AG08396 (cell line): ENCODE measurements at places on chromosomes 7 and 10.

DNA sequence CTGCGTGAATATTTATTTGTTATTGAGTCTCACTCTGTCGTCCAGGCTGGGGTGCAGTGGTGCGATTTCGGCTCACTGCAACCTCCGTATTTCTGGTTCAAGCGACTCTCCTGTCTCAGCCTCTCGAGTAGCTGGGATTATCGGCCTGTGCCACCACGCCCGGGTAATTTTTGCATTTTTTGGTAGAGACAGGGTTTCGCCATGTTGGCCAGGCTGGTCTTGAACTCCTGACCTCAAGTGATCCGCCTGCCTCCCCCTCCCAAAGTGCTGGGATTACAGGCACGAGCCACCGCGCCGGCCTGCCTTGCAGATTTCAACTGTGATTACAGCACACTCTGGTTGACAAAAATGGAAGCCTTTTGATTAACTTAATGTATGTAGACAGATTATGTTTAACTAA lies 730.0 kb upstream of the VSTM2A start:
- DNase-seq: no peak

GRCh38 chr10:909831-910230 lies 21.7 kb downstream of the LARP4B start:
- DNase-seq: peak; percentile 58

DNA sequence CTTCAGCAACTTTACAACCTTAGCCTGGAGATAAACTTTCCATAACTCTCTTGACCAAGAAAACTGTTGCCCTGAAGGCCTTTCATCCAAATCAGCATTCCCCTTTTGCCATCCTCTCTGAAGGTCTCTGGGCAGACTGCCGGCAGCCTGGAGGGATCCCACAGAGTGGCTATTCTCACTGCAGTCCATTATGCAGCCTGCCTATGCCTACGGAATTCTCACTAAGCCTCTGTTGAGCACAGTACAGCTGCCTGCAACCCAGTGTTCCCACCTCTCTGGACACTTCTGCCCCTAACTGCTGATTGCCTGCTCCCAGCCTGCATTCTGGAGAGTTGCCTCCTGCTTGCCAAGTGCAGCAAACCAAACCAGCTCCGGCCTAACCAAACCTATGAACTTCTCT lies 548.9 kb upstream of the STEAP1 start:
- no peak for DNase-seq

DNA sequence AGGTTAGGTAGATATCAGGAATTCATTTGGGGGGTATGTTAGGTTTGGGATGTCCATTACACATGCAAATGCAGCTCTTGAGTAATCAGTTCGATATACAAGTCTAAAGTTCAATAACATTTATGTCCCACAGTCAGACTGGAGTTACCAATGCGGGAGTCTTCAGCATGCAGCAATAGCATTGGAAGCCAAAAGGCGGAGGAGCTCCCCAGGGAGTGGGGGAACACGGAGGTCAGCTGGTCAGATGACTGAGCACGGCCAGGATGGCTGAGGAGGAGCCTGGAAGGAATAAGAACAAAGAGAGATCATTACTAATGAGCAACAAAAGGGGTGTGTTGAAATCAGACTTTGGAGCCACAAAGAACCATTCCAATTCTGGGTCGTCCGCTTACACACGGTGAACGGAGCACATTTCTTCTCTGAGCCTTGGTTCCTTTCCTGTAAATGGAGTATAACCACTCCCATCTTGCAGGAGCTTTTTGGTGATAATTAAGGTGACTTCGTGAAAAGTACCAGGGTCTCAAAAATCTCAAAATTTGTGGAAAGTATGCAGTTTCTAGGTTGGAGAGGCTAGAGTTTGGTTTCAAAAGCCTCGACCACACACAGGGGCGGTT lies 478 bp upstream of the ZNF22 start:
- no peak for DNase-seq

GRCh38 chr10:14146501-14146900 lies 184.2 kb downstream of the FRMD4A start:
- DNase-seq: peak; percentile 26

DNA sequence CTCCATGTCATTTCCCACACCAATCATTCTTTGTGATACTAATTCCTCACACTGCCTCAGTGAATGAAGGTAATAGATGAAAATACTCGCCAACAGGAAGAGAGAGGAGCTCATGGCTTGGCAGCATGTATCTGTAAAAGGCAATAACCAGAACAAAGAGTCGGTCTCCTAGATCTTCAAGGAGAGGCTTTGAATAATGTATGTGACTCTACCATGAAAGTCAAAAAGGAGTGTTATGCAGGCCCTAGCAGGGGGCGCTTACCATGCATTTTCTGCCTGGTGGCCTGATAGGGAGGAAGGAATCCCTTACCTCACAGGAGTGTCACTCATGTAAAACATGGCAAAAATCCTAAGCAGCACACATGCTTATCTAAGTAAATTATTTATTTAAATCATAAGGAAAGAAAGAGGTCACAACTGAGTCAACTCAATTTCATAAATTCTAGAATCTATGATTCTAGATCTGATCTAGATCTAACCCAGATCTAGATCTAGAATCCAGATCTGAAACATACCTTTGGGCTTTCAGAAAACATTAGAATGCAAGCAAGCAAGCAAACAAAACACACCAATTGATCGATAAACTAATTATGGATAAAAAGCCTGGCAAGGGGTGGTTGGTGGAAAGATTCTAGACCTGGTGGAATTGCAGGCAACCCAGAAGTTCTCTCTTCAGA lies 226.3 kb upstream of the KLF6 start:
- no peak for DNase-seq

DNA sequence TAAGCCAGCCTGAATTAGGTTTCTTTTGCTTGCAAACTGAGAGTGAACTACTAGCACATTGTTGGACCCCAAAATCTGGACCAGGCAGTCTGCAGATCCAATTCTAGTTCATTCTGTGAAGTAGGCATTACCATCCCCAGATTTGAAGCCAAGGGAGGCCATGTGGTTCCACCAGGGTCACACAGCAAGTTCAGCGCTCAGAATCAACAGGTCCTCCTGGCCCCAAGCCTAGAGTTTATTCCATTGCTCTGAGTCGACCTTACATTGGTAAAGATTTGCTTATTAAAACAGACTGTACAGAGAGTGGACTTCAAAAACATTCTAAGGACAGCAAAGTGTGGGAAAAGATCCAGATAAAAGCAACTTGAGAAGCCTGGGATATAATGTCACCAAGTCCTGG lies 50.9 kb downstream of the AFAP1L2 start:
- DNase-seq: no peak

DNA sequence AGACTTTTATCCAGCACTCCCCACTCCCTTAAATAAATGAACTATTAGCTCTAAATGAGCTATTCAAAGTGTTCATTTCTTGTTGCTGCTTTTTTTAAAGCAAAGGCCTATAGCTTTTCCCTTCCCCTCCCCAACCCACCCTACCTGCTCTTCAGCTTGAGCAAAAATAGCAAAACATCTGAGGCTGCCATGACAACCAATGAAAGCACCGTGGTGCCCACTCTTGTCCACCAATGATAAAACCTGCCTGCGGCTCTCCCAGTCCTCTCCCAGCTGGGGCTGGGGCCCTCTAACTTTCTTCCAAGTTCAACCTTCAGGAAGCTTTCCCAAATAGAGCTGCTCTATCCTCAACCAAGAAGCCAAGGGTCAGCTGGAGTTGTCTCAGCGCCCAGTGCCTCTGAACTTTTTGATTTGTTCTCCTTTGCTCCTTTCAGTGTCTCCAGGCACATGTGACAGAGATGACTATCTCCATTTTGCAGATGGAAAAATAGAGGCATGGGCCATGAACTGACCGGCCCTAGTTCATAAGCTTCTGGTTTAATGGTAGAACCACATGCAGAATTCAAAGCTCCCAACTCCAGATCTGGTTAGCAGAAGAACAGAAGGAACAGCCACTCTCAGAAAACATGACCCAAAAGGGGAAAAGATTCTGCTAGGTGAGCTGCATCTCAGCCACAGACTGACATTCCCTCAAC lies 47.7 kb downstream of the PIK3AP1 start:
- no peak for DNase-seq

DNA sequence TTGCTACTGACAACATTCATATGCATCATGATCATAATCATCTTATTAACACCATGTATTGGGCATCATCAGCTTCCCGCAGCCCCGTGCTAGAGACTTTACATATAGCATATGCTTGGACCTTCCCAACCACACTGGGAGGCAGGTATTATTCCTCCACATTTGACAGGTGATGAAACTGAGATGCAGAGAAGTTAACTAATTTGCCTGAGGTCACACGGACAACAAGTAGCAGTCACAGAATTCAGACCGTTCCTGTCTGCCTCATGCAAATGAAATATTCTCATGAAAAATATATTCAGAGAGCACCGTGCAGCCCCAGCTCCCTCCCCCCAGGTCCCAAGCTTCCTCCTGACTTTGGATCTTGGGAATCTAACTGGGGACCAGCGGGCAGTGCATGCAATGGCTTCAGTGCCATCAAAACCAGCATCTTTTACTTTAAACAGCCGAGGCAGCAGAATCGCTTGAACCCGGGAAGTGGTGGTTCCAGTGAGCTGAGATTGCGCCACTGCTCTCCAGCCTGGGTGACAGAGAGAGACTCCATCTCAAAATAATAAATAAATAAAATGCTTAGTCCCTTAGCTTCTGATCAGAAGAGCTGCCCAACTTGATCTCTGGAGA lies 112.2 kb upstream of the GPR26 start:
- DNase-seq: no peak

GRCh38 chr10:71725249-71725648 lies 5.7 kb upstream of the C10orf105 start:
- DNase-seq: no peak

DNA sequence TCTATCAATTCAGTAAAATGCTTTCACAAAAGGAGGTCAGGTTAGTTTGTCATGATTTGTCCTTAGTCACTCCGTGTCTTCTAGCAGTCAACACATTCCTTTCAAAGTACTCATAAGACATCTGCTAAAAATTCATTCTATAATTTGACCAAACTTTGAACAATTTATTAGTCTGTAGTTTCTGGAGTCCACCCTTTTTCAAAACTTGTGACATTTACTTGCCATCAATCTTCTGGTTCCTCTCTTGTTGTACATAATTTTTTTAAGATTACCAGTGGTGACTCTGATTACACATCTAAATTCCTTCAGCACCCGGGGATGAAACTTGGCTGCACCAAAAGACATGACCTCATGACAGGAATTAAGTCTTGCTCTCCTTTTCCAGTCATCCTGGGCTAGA lies 130.1 kb downstream of the NEBL start:
- peak; percentile 20 for DNase-seq

DNA sequence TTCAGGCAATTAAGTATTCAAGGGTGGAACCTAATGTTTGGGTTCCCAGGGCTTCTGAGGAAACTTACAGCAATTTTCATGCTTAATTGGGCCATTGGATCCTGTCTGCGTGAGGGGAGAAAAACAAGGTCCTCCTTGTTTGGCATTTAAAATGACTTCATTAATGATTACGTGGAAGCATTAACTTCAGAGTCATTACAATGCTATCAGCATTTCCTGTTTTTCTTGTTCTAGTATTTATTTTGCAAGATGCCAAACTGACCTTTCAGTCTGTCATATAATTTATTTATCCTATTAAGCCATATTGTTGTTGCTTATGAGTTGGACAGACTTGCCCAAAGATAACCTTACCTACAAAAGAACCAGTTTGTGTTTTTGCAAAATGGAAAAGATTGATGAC lies 324.1 kb upstream of the LRRN3 start:
- DNase-seq: no peak

DNA sequence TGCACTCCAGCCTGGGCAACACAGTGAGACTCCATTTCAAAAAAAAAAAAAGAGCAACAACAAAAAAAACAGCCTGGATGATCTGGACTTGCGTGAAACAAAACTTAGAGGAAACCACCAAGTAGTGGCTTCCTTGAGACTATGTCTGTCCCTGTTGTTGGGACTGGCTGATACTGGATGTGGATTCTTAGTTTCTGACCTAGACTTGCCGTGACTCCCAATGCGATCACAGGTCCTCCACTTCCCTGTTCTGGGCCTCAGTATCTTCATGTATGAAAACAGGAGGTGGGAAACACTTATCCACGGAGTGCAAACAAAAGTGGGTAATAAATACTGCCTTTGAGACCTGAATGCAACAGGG lies 125.7 kb downstream of the PRPF18 start:
- DNase-seq: no peak

GRCh38 chr10:58094985-58095718 lies 172.5 kb downstream of the IPMK start:
- no peak for DNase-seq

GRCh38 chr7:132243051-132243450 lies 333.2 kb downstream of the PLXNA4 start:
- DNase-seq: no peak
